Stimulated activated CD4-positive, alpha-beta T cell treated with anti-CD3 and anti-CD28 coated beads, Interleukin-2, amount 100 ng/mL, for 4 hours (primary cell): ENCODE measurements at places on chromosomes 2 and 18.

DNA sequence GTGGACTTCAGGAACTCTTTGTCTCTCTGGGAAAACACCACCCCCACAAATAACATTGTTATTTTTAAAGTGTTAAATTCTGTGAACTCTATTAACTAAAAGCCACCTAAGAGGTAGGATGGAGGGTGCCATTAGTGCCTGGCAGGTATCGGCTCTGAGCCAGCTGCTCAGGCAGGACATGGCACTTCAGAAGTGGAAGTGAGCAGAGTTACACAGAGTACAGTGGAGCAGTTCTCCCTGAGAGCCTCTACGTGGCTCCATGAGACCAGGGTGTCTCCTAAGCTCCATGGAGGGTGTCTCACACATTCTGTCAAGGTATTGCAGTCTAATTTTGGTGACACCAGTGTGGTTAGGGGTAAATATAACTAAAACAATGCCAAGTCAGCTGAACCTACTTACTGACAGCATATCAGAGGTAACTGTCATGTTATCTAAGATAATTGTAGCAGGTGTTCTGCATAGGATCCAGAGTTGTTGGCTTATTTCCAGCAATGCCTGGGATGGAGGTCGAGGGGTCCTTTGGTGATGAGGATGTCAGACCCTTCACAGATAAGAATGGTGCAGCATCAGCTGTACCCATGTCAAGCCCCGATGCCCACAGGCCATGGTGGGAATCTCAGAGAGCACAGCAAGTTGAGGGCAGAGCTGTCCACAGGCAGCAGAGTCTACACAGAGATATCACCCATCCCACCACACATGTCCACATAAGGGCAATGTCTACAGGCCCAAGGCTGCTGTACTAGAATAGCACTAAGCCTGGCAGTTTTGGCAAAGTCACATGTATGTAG is 8.6 kb upstream of the MALL start:
- DNase-seq: no peak

DNA sequence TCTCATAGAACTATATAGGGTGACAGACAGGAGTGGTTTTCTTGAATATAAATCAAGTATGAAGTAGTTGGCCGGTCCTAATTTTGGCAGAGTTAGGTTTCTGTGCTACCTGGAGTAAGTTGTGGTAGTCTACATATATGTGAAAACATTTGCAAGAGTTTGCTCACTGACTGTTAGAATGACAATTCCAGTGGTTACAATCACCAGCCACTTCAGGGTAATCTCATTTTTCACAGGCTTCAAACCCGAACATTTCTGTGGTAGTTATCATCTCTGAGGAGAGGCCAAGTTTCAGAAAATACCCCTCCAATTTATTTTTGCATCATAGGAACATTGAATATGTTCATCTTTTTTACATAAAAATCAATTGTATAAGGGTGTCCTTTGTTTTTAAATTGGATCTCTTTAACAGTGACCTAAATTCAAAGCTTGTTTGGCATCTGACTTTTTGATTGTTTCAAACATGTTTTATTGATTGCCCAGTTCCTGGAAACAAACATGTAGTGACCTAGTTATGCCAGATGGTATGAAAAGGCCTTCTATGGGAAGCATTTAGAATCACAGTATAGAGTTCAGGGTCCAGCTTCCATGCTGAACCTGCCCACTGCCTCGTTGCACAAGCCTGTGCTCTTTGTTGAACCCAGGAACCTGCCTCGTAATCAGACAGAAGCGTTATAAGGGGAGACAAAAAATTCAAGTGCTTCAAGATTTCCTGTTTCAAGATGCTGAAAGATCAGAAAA is 250.6 kb downstream of the LTBP1 start:
- DNase-seq: no peak

GRCh38 chr2:157173740-157174184 is 83.7 kb upstream of the GALNT5 start:
- no peak for DNase-seq

- DNase-seq: no peak
Observed at GRCh38 chr18:79352432-79352831, 43.3 kb upstream of the NFATC1 start.

DNA sequence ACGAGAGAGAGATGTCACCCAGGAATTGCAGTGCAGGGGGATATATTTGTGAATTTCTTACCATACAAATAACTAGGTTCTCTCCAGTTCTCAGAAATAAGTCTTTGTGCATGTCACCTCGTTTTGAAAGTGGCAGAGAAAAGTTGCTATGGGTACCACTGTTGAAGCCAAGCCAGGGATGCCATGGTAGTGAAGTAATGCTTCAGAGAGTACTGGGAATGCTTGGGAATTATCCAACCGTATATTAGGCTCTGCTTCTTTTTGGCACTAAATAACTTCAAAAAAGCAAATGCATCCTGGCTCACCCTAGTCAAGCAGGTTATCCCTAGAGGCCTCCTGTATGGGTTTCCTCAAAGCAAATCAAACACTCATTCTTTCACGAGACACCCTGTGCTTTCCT is 50.7 kb upstream of the DDX18 start:
- no peak for DNase-seq

DNA sequence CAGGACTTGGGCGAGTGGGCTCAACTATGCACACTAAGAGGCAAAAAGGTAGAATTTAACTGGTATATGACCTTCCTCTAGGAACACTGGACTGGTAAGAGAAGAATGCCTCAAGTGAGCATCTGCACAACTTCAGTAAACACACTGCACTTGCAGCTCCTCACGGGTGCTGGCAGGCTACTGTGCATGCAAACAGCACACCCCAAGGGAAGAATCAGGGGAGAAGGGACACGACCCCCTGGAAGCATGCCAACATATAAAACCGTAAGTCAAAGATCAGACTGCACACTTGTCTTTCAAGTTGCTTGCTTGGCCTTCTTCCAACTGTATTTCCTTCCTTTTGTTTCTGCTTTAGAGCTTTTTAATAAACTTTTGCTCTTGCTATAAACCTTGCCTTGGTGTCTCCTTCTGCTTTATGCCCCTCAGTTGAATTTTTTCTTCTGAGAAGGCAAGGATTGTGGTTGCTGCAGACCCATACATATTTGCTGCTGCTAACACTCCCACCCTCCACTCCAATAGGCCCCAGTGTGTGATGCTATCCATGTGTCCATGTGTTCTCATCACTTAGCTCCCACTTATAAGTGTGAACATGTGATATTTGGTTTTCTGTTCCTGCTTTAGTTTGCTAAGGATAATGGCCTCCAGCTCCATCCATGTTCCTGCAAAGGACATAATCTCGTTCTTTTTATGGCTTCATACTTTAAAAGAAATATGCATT is 263.7 kb upstream of the SPOPL start:
- no peak for DNase-seq

- DNase-seq: no peak
Observed at GRCh38 chr2:43898134-43898837, 59.5 kb downstream of the ABCG8 start.

- no peak for DNase-seq
Observed at GRCh38 chr2:231235217-231235616, 36.8 kb downstream of the ARMC9 start.

DNA sequence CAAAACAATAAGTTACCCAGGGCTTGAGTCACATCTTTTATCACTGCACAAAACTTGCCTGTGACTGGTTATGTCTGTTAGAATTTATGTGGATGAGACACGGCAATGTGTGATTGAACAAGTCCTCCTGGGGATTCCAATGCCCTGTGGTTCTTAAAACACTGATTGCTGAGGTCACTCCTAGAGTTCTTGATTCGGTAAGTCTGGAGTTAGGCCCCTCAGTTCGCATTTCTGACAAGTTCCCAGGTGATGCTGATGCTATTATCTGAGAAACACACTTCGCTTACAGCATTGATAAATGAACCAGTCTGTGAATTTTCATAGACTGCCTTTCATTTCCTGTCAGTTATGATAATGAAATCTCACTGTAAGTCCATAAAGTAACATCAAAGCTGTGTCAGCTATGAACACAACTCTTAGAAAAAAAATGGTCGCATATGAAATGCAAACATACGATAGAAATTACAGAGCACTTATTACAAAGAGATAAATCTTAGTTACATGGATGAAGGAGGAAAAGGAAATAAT is 214.0 kb downstream of the DLGAP1 start:
- DNase-seq: no peak

DNA sequence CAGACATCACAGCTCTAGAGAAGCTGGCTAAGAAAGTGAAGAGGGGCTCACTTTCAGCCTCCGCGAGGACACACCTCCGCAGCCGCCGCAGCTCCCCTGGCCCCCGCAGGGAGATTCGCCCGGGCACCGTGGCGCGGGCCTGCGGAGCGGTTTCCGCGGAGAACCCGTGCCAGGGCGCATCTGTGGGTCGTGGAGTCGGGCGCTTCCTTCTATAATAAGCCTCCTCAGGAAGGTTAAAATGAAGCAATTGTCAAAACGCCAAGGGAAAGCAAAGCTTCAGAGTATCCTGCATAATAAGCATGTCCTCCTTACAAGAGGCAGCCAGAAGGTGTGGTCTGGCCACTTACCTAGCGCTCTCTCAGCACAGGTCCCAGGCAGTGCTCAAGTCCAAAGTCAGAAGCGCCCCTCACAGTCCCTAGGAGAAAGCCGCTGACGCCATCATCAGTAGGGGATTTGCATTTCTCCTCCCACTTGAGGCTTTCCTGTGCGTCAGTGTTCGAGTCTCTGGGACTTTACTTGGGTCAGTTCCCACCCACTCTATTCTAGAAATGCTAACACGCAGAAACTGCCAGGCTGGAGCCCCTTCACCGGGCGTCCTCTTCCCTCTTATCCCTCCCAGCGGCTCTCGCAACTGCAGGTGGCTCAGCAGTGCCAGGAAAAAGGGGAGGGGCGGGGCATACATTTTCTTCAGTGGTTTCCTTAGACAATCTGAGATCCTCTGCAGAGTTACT is at the start of gene STAT4:
TSS of gene STAT4 (minus strand) at position 395 of the 731 bp plus-strand sequence. CDS start 2,791 bp downstream, outside the sequence.
- DNase-seq: peak; percentile 77

DNA sequence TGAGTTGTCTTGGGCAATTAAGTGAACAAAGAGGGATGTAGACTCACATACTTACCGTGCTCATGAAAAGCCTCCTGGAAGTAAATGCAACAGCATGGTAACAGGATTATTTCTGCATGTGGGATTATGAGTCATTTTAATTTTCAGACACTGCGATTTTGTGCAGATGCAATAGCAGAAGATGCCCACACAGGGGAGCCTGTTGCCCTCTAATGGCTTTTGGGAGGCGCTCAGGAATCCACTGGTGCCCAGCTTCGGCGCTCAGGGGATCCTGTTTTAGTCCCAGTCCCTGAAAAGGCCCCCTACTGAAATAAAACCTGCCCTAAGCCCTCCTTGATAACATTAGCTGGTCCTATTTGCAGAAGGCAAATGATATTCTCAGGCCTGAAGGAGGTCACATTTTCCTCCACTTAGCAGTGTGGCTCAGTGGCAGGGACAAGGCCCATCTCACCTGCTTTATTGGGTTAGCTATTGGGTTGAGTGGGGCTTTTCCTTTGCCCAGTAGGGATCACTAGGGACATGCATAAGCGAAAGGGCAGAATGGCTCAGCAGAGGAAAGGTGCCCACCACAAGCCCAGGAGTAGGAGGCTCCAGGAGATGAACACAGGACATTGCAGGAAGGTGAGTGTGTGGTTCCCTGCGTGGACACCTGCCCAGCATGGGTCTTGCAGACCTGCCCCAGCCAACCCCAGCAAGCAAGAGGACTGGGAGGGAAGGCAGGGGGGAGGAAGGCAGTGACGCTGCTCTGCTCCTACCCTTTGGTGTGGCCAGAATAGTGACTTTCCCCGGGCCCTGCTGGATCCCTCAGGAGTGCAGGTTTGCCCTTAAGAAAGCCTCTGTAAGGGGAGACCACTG is 26.5 kb upstream of the KCNS3 start:
- no peak for DNase-seq

GRCh38 chr2:69307579-69308064 is 79.4 kb downstream of the GFPT1 start:
- DNase-seq: no peak

DNA sequence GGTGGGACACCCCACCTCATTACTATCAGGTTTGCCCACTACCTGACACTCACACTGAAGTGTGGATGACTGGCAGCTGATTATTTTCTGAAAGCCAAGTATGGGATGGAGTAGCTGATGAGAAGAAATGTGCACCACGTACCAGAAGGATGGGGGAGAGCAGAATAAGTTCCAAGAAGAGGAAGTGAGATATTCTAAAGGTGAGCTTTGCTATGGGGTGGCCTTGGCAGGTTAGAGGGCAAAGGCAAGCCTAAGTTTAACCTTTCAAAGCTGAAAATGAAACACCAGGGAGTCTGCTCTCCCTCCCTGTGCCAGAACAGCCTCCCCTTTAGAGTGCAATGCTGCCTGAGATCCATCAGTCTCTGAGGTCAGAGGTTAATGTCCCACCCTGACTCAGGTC is 196.1 kb upstream of the OSR1 start:
- DNase-seq: no peak

GRCh38 chr2:163570391-163570790 is 165.4 kb downstream of the FIGN start:
- DNase-seq: no peak

DNA sequence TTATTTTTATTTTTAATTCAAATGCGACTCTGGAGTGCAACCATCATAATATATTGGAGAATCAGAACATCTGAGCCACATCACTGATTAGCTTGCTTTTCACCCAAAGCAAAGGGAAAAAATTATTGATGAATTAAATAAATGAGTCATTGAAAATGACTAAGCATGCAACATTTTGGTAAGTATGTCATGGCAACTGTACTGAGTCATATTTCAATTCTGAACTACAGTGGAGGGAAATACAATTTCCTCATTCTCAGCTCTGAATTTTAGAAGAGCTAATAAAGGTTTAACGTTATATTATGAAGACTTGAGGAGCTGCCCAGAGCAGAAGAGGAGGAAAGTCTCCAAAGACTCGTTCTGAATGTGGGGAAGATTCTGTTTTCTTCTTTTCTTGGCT is 89.6 kb upstream of the CCDC68 start:
- no peak for DNase-seq

DNA sequence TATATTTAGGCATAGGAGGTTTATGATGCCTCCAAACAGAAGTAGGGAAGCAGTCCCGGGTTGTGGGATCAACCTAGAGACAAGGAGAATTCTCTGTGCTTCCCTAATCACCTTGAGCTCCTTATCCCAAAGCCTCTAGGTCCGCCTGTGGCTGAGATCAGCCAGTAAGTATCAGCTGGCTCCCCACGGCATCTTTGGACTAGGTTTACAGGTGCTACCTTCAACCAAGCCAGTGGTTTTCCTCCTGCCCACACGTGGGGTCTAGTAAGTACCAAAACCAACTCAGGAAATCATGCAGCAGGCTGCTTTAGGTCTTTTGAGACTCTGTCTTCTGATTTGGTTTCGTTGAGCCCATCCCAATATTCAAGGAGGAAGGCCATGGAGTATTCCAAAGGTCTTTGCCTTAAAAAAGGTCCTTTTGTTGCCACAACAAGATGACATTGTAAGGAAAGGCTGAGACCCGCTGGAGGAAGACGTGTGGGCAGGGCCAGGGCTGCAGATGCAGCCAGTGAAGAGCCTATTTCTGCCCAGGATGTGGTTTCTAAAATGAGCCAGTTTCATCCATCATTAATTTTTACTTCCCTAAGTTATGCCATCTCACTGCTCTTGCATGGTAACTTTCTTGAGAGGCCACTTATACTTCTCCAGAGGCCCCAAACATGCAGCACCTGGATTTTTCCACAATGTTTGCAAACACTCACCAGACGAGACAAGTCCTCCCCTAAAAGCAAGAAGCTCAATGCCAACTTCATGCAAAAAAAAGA is 248.7 kb downstream of the RNF152 start:
- DNase-seq: no peak

GRCh38 chr2:65370387-65371073 is 61.9 kb downstream of the SPRED2 start:
- no peak for DNase-seq
